ENCODE measurements at places on chromosomes 4 and X.
A peak's percentile ranks its signal among the peaks of the same experiment; 100 is the strongest.

GRCh38 chrX:48591255-48591791 is 6.0 kb upstream of the WDR13 start:
- DNase-seq: no peak

- DNase-seq: no peak
Observed at GRCh38 chr4:155889031-155889793, 14.3 kb upstream of the TDO2 start.

GRCh38 chr4:53500546-53500945 is 90.7 kb downstream of the LNX1 start:
- DNase-seq: no peak

GRCh38 chrX:153650959-153651358 is 4.0 kb downstream of the DUSP9 start:
- DNase-seq: peak; percentile 4

GRCh38 chrX:24993879-24994278 is 21.9 kb downstream of the ARX start:
- DNase-seq: no peak

DNA sequence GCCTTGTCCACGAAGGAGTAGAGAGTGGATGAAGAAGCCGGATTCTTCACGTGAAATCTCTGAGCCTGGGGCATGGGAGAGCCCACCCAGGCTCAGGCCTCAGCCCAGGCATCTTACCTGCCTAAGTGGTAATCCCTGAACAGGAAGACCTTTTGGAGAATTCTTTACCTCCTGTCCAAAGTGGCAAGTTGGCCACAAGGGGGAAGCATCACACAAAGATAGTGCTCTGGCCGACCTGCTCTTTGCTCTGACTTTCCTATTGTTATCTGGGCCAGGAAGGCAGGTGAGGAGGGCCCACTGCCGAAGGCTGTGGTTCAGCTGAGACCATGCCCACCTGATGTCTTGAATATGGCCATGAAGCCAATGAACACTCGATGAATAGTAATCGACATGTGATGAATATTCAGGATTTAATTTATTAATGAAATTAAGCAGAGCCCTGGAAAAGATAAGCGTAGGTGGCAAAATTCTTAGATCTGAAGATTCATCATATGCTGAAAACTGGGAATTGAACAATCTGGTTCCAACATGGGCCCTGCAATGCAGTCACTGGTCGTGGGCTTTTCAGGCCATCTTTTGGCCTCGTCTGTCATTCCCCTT is 93.8 kb downstream of the PDGFRA start:
- peak; percentile 22 for DNase-seq

- DNase-seq: no peak
Observed at GRCh38 chr4:132001542-132001941, 1147.6 kb upstream of the PCDH10 start.

DNA sequence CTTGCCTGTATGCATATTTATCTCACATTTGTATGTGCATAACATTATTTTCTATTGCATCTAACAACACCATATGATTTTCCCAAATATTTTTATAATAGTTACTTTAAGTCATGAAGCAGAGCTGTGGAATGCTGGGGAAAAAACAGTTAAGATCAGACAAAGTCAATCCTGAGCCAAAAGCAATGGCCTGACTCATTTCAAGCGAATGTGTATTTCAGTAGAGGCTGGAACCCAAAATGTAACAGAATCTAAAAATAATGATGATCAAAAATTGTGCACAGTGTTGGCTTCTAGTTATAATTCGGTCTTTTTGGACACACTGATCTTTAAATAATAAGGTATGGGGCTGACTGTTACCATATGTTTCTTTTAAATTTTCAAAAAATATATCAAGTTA is 516.2 kb upstream of the ADGRL3 start:
- DNase-seq: no peak

DNA sequence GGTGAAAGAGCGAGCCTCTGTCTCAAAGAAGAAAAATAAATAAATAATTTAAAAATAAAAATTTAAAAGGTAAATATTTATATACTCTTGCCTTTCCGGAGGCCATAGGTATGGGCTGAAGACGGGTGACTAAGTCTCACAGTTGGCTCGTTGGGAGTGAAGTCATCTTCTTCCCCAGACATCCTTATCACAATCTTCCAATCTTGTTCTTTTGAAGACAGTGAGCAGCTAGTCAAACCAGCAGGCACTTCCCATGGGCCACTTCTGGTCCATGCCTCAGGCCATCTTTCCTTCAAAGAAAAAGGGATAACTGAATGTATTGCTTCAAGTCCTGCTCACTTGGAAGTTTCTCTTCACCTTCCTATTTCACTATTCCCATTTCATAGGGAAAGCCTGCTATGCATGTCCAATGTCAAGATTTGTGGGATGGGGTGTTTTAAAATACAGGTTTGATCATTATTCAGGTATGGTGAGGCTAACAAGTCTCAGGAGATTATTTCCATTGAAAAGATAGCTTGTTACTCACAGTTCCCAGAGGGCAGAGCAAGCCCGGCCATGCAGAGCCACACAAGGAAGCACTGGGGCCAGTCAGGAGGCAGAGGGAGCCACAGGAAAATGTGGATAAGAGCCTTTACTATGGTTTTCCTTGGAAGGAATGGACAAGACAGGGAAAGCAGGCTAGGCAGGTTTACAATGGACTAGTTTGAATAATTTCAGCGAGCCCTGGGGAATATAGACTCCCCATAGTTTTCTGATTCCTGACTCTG is 33.3 kb upstream of the VCX2 start:
- DNase-seq: no peak

DNA sequence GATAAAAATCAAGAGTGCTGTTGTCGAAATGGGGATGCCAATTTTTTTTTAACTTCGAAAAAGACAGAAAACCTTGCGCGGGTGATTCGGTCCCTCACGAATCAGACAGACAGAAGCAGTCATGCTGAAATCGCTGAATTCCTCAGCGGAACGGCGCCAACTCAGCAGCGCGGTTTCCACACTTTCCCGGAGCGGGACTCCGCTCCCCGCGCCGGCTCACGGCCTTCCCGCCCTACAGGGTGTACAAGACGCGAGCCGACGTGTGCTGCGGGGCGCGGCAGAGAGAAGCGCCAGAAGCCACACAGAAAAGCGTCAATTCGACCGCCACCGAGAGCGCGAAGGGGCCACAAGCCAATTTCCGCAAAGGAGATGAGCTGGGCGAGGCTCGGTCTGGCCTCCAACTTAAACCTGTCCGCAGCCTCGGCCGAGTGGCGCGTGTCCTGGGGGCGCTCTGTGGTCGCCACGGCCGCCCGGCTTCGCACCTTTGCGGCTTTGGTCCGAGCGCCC is 1.3 kb downstream of the NEXMIF start:
- no peak for DNase-seq

- DNase-seq: no peak
Observed at GRCh38 chr4:176013476-176014247, 52.0 kb upstream of the WDR17 start.

GRCh38 chr4:79141530-79141929 is 184.3 kb downstream of the NAA11 start:
- DNase-seq: no peak

- no peak for DNase-seq
Observed at GRCh38 chr4:57378766-57379165, 268.6 kb upstream of the IGFBP7 start.

DNA sequence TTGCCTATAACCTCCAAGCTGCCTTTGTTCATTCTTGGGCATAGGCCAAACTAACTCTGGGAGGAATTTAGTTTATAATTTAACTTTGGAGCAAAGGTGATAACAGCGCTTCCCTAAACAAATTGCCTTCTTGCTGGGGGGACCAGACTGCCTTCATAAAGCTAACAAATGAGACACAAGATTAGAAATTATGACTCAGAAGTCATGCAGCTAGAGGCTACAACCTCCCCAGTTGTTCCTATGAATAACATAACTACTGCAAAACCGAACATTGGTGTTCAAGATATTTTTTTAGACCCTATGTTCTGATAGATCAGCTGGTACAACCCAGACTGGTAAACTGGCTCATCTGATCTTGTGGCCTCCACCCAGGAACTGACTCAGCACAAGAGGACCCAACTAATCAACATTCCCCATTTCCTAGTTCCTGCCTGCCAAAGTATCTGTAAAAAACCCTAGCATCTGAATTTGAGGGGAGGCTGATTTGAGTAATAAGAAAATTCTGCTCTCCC is 22.0 kb upstream of the TMPRSS11B start:
- DNase-seq: no peak

GRCh38 chrX:3143043-3143799 is 102.0 kb downstream of the ARSF start:
- DNase-seq: no peak

GRCh38 chr4:78604988-78605387 is 53.4 kb downstream of the ANXA3 start:
- no peak for DNase-seq

GRCh38 chr4:70734168-70734954 is 12.6 kb downstream of the RUFY3 start:
- DNase-seq: peak; percentile 41

DNA sequence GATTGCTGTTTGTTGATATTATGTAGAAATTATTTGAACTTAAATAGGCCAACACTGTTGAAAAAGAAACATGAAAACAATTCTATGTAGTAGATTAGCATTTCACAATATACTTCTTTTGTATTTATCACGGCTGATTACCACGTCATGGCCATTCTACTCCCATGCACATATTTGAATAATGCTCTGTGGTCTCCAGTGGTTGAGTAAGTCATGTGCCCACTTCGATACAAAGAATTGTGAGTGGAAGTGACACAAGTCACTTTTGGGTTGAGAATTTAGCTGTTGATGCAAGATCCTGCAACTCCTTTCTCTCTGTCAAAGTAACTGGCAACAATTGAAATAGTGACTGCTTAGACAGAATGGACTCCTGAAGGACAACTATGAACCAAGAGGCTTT is 6.7 kb upstream of the FSTL5 start:
- DNase-seq: no peak

DNA sequence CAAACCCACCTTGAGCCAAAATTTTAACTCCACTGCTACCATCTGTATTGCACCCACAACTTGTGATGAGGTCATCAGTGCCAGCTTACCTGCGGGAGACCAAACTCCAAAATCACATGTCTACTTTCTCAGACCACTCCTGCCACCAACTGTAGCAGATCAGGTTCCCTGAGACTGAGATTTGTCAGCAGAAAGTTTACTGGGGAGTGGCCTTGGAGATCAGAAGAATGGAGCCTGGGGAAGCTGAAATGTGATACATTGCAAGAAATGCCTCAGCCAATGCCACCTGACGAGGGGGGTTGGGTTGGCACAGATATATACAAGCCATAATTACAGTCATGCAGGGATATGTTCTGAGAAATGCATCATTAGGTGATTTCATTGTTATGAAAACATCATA is 19.1 kb downstream of the HAUS3 start:
- DNase-seq: no peak

DNA sequence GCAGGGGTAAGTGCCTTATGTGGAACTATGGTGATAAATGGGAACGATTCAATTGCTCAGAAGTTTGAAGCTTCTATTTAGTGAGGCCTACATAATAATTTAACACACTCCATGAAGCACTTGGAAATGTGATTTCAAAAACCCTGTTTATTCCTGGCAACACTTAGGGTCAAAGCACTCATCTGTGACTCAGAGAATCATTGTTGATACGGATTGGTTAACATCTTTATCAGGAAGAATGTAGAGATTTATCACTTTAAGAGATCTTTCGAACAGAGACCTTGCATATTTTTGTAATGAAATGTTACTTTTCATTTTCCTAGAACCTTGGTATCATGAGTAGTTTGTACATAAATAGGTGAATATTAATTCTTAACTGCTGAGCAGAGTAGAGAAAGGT is 269.1 kb upstream of the SLIT2 start:
- no peak for DNase-seq

DNA sequence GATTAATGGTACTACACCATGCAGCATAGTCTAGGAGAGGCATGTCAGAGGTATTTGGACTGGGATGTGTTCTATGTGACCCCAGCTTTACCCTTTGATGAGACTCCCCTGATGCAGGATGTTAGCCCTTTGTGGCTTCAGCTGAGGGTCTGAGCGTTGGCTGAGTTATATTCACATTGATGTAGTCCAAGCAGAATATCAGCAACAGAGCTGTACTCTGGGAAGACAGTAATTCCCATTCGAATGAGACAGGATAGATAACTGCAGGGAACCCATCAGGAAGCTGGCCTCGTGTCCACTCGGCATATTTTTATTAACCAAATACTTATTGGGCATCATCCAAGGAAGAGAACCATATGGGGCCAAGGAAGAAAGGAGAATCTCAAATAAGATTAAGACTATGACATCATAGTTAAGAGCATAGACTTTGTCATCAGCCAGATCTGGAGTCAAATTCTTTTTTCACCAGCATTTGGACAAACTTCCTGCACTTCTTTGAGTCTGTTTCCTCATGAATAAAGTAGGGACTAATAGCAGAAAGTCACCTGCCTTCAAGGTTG is 198.1 kb downstream of the SOWAHB start:
- DNase-seq: no peak

DNA sequence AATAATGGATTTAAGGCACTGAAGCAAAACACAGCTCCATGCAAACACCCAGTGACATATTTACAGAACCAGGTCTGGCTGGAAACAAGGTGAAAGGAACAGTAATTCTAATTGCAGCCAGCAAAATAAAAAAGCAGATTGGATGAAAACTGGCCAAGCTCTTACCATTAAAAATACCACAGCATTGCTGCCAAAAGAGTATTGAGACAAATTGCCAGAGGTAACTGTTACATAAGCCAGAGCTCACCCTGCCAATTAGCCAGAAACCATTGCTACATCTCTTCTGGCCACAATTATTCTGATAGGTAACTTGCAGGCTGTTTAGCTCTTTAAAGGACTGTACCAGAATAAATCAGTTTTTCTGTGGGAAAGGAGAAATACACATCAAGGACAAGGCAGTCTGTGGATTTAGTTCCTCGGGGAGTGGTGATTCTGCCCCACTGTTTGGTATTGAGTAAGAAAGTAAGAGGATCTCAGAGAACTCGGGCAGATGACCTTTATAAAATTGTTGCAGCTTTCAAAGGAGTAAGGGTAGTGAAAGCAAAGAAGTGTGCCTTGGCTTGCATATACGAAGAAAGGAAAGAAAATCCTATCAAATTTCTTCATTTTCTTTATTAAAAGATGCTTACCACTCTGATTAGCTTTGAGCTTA is 369.5 kb downstream of the PPP3CA start:
- no peak for DNase-seq

DNA sequence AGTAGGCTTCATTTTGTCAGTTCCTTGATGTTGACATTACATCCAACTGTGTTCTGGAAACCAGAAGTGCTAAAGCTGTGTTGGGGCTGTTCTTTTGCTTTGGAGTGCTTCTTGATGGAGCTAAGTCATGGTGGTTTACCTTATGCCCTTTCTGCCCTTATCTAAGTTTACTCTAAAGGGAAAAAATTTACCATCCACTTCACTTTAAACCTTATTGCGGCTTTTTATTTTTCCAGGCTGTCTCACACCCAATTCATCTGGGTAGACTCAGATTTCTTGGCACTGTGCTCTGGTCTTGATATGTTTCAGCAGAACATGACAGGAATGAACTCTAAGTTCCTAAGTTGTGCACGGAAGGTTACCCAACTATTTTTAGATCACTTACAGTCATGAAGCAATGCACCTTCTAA is 104.7 kb upstream of the TTC29 start:
- DNase-seq: no peak

- no peak for DNase-seq
Observed at GRCh38 chr4:1790005-1790404, 3.1 kb upstream of the FGFR3 start.

- DNase-seq: no peak
Observed at GRCh38 chr4:101000496-101000895, 346.8 kb downstream of the PPP3CA start.

Data from CD4-positive, alpha-beta T cell treated with Interleukin-15 for 1 hour (primary cell).